ENCODE measurements at places on chromosomes 12 and 14. TPM values are rescaled to one million over a fixed set of nuclear protein-coding genes. Genes with fewer than 3 reads are reported as not detected.

Gene DUSP16
- 24.5 TPM for total RNA-seq

DNA sequence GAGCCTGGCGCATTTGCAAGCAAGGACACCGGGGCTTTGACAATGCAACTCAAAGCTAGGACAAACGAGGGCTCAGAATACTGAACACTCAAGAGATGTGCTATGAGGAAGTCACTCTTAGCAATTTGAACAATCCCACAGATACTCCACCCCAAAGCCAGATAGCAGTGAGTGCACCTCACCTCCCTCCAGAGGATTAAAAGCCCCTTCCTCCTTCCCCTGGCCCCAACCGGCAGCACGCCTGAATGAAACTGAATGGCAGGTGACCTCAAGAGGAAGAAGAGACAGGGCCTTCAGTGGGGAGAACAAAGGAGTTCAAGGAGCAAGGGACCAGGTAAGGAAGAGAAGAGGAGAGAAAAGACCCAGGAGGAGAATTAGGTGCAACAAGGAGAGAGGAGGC, 1.9 kb upstream of the KRT78 start:
- no peak for DNase-seq

DNA sequence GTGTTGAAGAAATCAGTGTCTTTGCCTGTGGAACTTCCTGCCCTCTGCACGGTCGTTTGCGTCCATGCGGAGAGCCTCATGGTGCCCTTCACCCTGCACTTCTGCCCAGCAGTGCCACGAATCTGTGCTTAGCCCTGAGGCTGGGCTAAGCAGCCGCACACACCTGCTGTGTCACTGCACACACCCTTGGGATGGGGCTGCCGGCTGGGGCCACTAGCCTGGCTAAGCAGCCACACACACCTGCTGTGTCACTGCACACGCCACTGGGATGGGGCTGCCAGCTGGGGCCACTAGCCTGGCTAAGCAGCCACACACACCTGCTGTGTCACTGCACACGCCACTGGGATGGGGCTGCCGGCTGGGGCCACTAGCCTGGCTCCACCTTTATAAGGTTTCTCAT, 188.5 kb downstream of the KIF26A start:
- no peak for DNase-seq

DNA sequence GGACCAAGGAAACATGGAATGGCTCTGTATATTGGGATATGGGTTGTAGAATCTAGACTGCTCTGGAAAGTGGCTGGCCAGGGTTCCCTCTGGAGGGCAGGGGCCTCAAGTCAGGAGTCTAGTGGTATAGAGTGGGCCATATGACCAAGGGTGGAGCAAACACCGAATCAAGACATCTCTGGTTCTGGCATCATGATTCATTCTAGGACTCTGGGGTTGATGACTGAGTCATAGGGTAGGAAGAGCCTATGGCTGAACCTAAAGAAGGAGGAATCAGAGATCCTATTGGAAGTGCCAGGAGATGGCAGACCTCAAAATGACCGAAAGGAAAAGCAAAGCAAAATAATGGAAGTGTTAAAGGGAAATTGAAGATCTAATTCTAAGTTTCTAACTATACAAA, 356.4 kb upstream of the PRICKLE1 start:
- no peak for DNase-seq

Gene THAP2
- total RNA-seq, result 4.1 TPM

- no peak for DNase-seq
Observed at GRCh38 chr14:104695660-104696000, 6.2 kb downstream of the INF2 start.

DNA sequence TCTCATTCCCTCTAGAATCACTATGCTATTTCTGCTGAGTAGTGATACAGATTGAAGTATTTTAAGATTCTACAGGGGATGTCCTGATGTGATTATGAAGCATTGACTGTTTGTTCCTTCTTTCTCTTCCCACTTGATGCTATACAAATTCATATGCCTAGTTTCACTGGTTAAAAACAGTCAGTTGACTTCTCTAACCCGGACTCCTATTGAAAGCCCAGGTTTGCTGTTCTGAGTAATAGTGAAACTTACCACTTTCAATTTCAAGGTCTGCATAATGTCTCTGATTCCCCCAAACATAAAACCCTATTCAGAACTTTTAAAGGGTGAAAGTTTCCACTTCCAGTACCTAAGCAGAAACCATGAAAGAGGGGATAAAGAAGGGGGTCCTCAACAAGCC, 117.7 kb upstream of the RPL10L start:
- DNase-seq, result no peak

DNA sequence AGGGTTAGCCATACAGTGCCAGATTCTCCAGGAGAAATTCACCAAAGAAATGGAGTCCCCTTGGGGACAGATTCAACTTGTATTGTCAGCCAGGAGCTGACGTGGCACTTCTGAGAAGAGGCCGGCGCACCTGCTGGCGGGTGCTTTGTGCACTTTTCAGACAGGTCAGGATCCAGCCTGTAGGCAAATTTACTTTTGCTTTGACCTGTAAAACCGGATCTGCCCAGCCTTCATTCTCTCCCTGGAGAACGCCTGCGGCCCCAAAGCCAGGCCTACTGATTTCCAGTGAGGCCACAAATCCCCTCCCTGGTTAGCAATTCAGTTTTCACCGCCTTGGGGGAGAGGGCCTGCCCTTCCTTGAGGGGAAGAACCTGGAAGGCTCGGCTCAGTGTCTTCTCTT, 17.4 kb downstream of the P2RX4 start:
- DNase-seq, result no peak

GRCh38 chr14:67539116-67539515, 6.0 kb downstream of the PLEKHH1 start:
- DNase-seq, result no peak

Gene ERP27
- total RNA-seq, result 0.07 TPM

GRCh38 chr14:19851365-19851764, 23.6 kb upstream of the OR4K2 start:
- DNase-seq, result no peak

DNA sequence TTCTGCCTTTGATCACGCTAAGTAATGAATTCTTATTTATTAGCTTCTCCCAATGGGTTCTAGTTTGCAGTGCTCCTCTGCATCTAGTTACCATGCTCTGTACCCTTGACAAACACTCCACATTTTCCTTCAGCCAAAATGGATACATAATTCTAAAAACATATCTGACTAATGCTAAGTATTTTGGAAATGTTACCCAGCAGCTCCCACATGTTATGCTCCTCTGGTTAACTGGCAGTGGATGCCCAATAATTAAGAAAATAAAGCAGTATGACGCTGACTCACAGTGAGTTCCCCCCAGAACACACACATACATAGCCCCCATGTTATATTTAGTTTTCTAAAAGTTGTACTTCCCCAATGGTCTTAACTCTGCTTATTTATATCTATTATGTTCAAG, 74.6 kb downstream of the STXBP6 start:
- no peak for DNase-seq

Gene PMCH
- total RNA-seq, result not detected

Gene DAAM1
- 9.5 TPM for total RNA-seq

DNA sequence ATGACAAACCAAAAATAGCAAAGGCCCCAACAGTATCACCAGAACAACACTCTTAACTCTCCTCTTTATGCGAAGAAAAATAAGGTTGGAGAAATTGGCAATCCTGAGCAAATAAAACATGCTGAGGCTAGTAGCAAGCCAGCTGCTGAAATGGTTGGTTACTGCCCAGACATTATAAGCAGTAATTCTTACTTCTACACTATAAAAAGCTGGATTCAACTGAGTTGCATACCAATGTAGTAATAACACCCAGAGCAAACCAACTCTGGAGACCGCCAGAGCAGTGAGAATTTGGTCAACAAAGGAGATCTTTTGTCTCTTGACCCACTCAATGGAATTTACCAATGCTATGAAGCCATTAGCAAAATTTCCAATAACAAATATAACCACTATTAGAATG, 628 bp downstream of the TAS2R30 start:
- DNase-seq, result no peak

- DNase-seq, result no peak
Observed at GRCh38 chr14:53957739-53958138, 1.1 kb upstream of the BMP4 start.

GRCh38 chr12:71787580-71787979, 32.9 kb downstream of the RAB21 start:
- DNase-seq, result no peak

DNA sequence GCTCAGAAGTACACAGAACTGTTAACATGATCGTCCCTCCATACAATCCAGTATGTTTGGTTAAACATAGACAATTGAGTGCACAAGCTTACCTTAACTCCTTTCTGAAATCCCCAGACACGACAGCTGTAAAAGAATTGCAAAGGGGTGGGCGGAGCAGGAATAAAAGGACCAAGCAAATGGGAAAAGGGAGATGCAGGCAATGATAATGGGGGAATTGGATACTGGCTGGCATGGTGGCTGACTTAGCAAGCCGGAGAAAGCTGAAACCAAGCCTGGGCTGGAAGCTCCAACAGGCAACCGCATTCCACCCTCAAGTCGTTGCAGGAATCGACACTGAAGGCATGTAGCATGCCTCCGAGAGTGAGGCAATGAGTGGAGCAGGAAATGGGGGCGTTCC, 96.8 kb upstream of the TMEM132C start:
- DNase-seq, result no peak

Gene PLEKHD1
- total RNA-seq, result 0.41 TPM

DNA sequence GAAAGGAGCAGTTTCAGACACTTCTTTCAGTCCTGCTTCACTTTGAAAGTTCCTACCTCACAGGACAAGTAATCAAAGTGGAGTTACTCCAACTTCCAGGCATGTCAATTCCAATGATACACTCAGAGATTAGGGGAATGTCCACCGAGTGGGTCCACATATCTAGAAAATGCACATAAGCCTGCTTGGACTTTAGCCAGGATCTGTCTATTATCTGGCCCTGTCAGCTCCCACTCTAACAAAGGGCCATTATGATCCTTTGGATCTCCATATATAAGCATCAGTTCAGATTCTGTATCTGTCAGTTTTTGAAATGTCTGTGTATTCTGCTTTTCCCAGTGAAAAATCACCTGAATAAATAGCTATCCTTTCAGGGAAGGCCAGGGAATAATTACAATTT, 112.9 kb upstream of the ATXN7L3B start:
- DNase-seq, result no peak

Gene RPGRIP1
- not detected for total RNA-seq

- DNase-seq, result no peak
Observed at GRCh38 chr12:42706321-42706720, 116.8 kb upstream of the PRICKLE1 start.

- no peak for DNase-seq
Observed at GRCh38 chr12:79934281-79935020, 446 bp downstream of the PPP1R12A start.

GRCh38 chr14:100621806-100622205, 34.6 kb upstream of the BEGAIN start:
- DNase-seq, result no peak

DNA sequence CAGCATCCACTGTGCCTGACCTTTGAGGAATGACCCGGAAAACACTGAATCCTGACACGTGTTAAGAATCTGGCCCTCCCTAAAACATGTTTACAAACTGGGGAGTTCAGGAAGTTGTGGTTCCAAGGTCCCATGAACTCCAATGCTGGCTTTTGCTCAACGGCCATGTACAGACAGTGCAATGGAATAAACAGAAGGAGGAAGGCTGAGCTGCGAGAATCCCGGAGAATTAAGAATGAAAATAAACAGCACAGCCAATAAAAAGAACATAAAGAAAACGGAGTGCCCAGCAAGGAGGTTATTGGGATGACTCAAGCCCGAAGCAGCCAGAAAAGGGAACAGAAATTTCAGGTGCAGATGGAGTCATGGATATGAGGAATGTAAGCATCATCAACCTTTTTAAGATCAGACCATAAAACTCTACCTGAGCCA, 32.3 kb downstream of the BCL11B start:
- DNase-seq, result no peak

DNA sequence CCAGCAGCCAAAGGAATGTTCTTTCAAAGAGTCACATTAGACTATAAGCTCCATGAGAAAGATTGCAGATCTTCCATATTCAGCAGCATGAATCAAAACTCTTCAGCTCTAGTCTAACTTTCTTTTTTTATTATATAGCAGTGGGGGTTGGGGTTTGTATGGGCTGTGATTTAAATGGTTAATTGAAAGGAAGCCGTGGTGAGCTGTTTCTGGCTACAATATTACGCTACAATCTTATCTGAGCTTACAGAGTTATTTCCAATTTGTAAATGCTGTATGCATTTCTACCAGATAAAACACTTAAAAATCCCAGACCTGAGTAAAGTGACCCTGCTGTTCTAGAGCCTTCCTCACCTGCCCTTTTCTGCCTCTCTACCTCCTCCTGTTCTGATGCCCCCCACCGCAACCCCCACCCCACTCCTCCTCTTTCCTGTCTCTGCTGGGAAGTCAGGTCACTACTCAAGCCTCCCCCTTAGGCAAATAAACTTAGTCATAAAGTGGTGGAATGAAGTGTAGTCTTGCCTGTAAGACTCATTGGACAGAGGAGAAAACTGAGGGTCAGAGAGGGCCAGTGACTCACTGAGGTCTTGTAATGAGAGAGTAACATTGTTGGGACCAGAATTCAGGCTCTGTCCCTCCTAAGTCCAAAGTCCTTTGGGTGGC, 1089.5 kb downstream of the BCL11B start:
- DNase-seq, result no peak

Gene NR1H4
- total RNA-seq, result 0.13 TPM

GRCh38 chr12:132117558-132117875, 26.6 kb downstream of the DDX51 start:
- DNase-seq, result no peak

DNA sequence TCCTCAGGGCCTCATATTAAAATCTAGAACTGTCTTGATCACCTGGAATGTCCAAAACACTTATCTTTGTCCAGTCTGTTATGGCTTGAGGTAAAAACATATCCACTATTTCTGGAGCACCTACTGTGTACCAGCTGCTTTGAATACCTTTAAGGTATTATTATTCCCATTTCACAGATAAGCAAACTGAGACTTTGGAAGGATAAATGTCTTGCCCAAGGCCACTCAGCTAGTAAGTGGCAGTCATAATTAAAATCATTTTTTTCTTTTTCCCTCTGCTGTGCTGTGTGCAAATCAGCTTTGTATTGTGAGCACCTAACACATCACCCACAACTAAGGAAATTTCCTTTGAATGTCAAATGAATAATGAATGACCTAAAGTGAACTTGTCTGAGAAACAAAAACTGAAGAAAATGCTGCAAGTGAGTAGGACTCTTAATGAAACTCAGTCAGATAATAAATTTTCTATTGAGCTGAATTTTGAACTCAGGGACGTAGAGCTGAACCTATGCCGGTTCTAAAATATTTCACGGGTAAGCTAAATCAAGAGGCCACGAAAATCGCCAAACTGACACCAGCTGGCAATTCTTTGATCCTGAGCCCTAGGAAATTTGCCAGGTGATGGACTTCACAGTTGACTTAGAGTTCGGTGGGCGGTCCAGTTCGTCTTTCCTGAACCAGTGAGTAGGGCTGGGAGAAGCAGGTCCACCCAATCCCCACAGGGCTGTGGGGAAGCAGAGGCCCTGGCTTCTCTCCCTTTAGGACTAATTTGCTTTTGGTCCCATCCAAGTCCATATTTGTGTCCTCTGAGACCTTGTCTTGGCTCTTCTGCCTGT, 159.7 kb upstream of the PWP1 start:
- no peak for DNase-seq

DNA sequence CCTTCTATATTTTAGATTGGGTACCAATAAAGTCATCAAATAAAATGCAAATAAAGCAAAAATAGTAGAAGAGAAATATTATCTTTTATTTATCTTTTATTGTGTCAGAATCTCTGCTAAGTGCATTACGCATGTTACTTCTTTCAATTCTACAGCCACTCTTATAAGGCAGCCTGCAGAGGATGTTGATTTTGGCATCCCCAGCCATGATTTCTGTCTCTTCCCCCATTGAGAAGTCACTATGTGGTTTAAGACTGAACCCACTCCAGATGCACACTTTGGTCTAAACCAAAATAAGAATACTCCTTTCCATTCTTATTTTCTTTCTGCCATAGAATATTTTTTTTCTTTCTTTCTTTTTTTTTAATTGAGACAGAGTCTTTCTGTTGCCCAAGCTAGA, 56.0 kb upstream of the ACSS3 start:
- no peak for DNase-seq

Data from kidney epithelial cell (primary cell).